ENCODE measurements at places on chromosomes 3 and 15.

GRCh38 chr15:68400066-68400456, 31.9 kb downstream of the ITGA11 start:
- peaks cover 6% of the 10 kb centered on the region for H3K27me3 ChIP-seq
- no peaks in the 10 kb centered on the region for H3K36me3 ChIP-seq
- H3K27ac ChIP-seq: no peak overlapping the region
- H3K4me1 ChIP-seq: no peaks in the 10 kb centered on the region

- no peak for DNase-seq
- H3K27me3 ChIP-seq: no peaks in the 10 kb centered on the region
- H3K36me3 ChIP-seq: peaks cover 47% of the 10 kb centered on the region
- H3K27ac ChIP-seq: no peak overlapping the region
- H3K4me1 ChIP-seq: peaks cover 66% of the 10 kb centered on the region
Measured at GRCh38 chr15:68283401-68283800, 5.9 kb downstream of the FEM1B start.

GRCh38 chr3:72256716-72257115, 471.8 kb upstream of the PROK2 start:
- DNase-seq: no peak
- no peaks in the 10 kb centered on the region for H3K27me3 ChIP-seq
- H3K4me3 ChIP-seq: no peak overlapping the region
- no peak overlapping the region for H3K27ac ChIP-seq

GRCh38 chr3:19264424-19264823, 116.1 kb downstream of the KCNH8 start:
- no peaks in the 10 kb centered on the region for H3K4me1 ChIP-seq
- no peaks in the 10 kb centered on the region for H3K27me3 ChIP-seq
- DNase-seq: no peak
- no peak overlapping the region for H3K27ac ChIP-seq
- H3K4me3 ChIP-seq: no peak overlapping the region
- no peaks in the 10 kb centered on the region for H3K36me3 ChIP-seq

- peaks cover 65% of the 10 kb centered on the region for H3K36me3 ChIP-seq
- no peaks in the 10 kb centered on the region for H3K27me3 ChIP-seq
- peak overlapping the region; percentile 63 for H3K4me3 ChIP-seq
Measured at GRCh38 chr3:45676325-45677032, 12.7 kb upstream of the SACM1L start.

DNA sequence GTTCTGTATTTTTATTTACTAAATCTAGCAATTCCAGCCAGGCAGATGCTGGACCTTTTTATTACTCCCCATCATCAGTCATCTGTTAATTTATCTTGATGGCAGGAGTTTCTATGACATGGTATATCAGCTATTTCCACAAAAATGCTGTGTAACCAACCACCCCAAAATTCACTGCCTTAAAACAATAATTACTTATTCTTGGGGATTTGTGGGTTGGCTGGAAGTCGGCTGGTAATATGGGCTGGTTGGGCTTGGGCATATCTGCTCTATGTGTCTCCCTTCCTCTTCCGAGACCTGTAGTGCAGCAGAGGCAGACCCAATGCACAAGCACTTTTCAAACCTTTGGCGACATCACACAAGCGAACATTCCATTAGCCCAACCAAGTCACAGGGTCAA, 92.1 kb upstream of the UBE2E1 start:
- H3K27me3 ChIP-seq: peaks cover 12% of the 10 kb centered on the region
- no peaks in the 10 kb centered on the region for H3K4me1 ChIP-seq
- no peak overlapping the region for H3K4me3 ChIP-seq
- no peaks in the 10 kb centered on the region for H3K36me3 ChIP-seq
- H3K27ac ChIP-seq: no peak overlapping the region

DNA sequence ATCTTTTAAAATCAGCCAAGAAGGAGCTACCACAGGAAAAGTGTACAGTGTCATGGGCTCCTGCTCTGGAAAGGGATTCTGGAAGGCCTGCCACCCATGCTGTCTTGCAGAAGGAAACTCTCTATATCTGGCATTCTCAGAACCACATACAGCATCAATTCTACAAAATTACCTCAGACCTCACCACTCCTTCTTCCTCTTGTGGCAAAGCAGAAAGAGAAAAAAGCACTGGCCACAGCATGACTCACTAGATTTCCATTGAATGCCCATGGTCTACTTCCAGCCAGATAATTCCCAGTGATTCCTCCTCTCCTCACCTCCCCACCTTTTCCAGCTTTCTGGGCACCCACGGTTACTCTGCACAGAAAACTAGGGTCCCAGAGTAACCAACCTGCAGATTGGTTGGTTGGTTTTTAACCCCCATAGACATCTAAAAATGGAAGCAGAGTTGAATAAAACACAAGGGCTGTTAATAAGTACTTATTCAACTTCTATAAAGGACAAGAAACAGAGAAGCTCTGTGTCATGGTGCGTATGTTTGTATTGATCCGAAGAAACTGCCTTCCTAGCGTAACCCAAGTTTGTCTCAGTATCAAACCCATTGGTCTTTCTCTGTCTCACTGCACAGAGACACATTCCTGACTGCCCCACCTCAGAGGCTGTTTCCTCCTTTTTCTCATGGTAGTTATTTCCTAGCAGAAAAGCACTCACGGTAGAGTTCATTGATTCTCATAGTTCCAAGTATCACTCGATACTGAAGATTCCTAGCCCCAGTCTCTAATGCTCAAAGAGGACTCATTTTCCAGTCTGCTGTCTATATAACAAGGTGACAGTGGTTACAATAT, 67.7 kb downstream of the LDHAL6B start:
- no peak overlapping the region for H3K4me3 ChIP-seq
- no peaks in the 10 kb centered on the region for H3K36me3 ChIP-seq
- peak overlapping the region; percentile 4 for H3K27ac ChIP-seq
- H3K4me1 ChIP-seq: peaks cover 52% of the 10 kb centered on the region

DNA sequence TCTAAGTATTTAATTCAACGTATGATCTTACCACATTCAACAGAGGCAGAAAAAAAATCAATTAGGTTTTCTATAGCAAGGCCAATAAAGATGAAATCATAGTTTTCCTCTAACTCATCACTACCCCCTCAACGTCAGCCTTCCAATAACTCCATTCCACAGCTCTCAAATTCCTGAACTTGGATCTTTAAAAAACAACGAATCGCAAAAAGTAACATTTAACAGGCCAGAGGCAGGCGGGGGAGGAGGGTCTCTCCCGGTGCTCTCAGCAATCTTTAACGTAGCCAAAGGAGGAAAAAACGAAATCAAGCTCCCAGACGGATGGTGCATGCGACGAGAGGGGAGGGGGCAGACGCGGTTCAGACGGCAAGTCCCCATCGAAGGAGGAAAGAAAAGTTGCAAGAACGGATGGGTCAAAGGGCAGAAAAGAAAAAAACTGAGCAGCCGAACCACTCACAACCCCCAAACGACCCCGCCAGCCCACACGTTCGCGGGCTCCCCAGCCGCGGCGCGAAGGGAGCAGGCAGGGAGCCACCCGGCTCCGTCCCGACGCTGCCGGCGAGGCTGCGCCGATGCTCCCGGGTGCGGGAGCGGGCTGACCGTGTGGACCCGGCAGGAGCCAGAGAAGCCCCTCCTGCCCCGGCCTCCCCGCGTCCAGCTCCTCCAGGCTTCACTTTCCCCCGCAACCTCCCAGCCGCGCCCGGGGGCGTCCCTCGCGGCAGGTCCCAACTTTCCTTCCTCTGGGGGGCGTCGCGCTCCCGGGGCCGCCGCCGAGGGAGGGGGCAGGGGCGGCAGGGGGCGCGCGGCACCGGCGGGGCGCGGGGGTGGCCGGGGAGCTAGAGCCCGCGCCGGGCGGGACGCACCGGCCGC, 703 bp downstream of the PEAK1 start:
- peak overlapping the region; percentile 93 for H3K27ac ChIP-seq
- DNase-seq: peak; percentile 34
- peak overlapping the region; percentile 88 for H3K4me3 ChIP-seq
- peaks cover 42% of the 10 kb centered on the region for H3K4me1 ChIP-seq
- no peaks in the 10 kb centered on the region for H3K27me3 ChIP-seq

- H3K4me3 ChIP-seq: no peak overlapping the region
- H3K36me3 ChIP-seq: no peaks in the 10 kb centered on the region
- peaks cover 31% of the 10 kb centered on the region for H3K4me1 ChIP-seq
- DNase-seq: peak; percentile 72
- H3K27me3 ChIP-seq: peaks cover 13% of the 10 kb centered on the region
Measured at GRCh38 chr15:76973362-76973743, 21.6 kb upstream of the PSTPIP1 start.

- no peak overlapping the region for H3K27ac ChIP-seq
- no peak for DNase-seq
- H3K27me3 ChIP-seq: peaks cover 2% of the 10 kb centered on the region
- no peaks in the 10 kb centered on the region for H3K36me3 ChIP-seq
Measured at GRCh38 chr3:179921500-179921899, 115.2 kb downstream of the PEX5L start.

- H3K36me3 ChIP-seq: peaks cover 35% of the 10 kb centered on the region
- H3K4me3 ChIP-seq: peak overlapping the region; percentile 85
- H3K27ac ChIP-seq: peak overlapping the region; percentile 93
- peak; percentile 54 for DNase-seq
Measured at GRCh38 chr15:101723171-101723873, 951 bp downstream of the TARS3 start.

DNA sequence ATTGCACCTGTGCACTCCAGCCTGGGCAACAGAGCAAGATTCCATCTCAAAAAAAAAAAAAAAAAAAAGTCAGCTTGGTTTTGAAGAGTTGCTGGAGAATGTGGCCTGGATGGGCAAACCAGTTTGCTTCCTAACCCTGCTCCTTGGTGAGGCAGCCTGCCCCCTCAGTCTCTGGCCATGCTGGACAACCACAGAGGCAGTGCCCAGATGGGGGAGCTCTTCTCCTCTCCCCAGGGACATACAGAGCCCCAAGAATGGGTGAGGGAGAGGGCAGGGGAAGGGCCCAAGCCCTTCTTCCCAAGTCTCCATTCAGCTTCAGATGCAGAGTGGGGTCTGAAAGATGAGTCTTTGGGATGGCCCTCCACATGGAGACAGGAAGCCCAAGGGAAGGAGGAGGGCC, 27.9 kb downstream of the CD276 start:
- no peaks in the 10 kb centered on the region for H3K27me3 ChIP-seq
- no peak for DNase-seq
- no peak overlapping the region for H3K4me3 ChIP-seq
- no peaks in the 10 kb centered on the region for H3K36me3 ChIP-seq
- H3K27ac ChIP-seq: no peak overlapping the region

- no peak overlapping the region for H3K27ac ChIP-seq
- H3K4me3 ChIP-seq: no peak overlapping the region
- H3K27me3 ChIP-seq: peaks cover 60% of the 10 kb centered on the region
- no peak for DNase-seq
- H3K4me1 ChIP-seq: peaks cover 6% of the 10 kb centered on the region
Measured at GRCh38 chr15:65396283-65396964, 18.6 kb upstream of the IGDCC3 start.

DNA sequence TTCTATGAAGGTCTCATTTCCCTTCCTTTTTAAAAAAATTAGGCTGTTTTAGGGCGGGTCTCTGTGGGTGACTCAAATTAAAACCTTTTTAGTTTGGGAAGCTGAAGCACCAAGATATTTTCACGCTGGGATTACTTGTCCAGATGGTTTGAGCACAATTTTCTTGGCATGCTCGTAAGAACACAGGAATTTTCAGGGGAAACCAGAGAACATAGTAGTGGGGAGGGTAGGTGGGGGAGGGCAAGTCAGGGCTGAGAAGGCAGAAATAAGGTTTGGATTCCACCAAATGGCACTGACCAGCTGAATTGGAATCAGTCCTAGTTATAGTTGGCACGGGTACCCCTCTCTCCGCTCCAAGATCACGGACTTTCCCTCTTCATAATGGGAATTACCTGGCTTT, 97.3 kb upstream of the LRIG1 start:
- no peak for DNase-seq
- H3K27ac ChIP-seq: no peak overlapping the region
- no peaks in the 10 kb centered on the region for H3K36me3 ChIP-seq
- peaks cover 6% of the 10 kb centered on the region for H3K27me3 ChIP-seq
- H3K4me1 ChIP-seq: peaks cover 7% of the 10 kb centered on the region

GRCh38 chr15:58918239-58918638, 15.2 kb downstream of the SLTM start:
- peaks cover 12% of the 10 kb centered on the region for H3K4me1 ChIP-seq
- H3K4me3 ChIP-seq: no peak overlapping the region
- peaks cover 35% of the 10 kb centered on the region for H3K36me3 ChIP-seq
- no peak for DNase-seq
- H3K27me3 ChIP-seq: no peaks in the 10 kb centered on the region

DNA sequence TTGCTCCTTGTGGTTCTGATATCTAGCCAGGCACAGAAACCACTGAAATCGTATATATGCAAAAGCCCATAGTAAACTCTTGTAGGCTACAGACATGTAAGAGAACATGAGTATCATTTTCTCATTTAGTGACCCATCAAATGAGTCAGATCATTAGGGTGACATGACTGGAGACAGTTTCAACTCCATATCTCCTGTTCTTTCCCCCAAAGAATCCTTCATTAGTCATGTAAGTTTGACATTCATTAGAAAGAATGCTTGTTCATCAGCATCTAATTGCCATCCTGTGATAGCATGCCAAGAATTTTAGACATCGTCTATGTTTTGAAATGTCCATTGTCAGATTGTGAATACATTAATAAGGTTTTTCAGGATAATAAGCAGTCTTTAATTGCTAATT, 264.9 kb upstream of the TPM1 start:
- no peak overlapping the region for H3K27ac ChIP-seq
- H3K36me3 ChIP-seq: no peaks in the 10 kb centered on the region
- H3K4me3 ChIP-seq: no peak overlapping the region
- peaks cover 3% of the 10 kb centered on the region for H3K27me3 ChIP-seq
- no peaks in the 10 kb centered on the region for H3K4me1 ChIP-seq
- DNase-seq: no peak

- peaks cover 84% of the 10 kb centered on the region for H3K4me1 ChIP-seq
- no peaks in the 10 kb centered on the region for H3K27me3 ChIP-seq
- DNase-seq: no peak
- no peak overlapping the region for H3K4me3 ChIP-seq
Measured at GRCh38 chr15:50881121-50882048, 27.1 kb upstream of the AP4E1 start.

DNA sequence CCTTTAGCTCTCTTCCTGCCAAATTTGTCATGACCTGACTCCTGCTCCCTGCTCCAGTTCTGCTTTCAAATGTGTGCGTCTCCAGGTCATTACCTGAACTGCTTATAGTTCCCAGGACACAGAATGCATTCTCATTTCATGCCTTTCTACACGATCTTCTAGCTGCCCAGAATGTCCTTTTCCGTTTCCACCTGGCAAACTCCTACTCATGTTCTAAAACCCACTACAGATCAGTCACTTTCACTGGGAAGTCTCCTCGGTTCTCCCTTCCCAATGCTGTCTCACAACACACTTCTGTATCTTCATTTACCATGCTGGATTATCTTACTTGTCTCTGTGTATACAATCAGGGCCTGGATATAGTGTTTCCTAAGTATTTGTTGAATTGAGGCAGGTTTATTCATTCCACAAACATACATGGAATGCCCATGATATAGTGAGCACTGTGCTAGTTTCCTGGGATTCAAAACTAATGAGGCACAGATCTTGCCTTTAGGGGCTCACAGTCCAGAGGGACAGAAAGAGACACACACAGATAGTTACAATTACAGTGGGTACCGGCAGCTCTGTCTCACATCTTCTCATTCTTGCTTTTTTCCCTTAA, 1.6 kb upstream of the NOX5 start:
- H3K4me1 ChIP-seq: no peaks in the 10 kb centered on the region
- H3K27me3 ChIP-seq: peaks cover 4% of the 10 kb centered on the region
- H3K36me3 ChIP-seq: no peaks in the 10 kb centered on the region
- no peak overlapping the region for H3K4me3 ChIP-seq
- DNase-seq: no peak

- peak overlapping the region; percentile 19 for H3K27ac ChIP-seq
- peaks cover 2% of the 10 kb centered on the region for H3K27me3 ChIP-seq
- H3K36me3 ChIP-seq: no peaks in the 10 kb centered on the region
- H3K4me1 ChIP-seq: peaks cover 20% of the 10 kb centered on the region
Measured at GRCh38 chr3:42654331-42655201, 1.1 kb downstream of the ZBTB47 start.

Measured in activated CD4-positive, alpha-beta T cell treated with anti-CD3 and anti-CD28 coated beads, Interleukin-2, amount 10 ng/mL, durations not matched to agents 7 days and 5 days (primary cell).